ENCODE measurements at places on chromosomes 3 and 15.

GRCh38 chr15:59176653-59177316 is 29.9 kb upstream of the LDHAL6B start:
- no peak for DNase-seq

- DNase-seq = peak; percentile 27
Measured at GRCh38 chr3:101377796-101378195, 57.4 kb upstream of the IMPG2 start.

DNA sequence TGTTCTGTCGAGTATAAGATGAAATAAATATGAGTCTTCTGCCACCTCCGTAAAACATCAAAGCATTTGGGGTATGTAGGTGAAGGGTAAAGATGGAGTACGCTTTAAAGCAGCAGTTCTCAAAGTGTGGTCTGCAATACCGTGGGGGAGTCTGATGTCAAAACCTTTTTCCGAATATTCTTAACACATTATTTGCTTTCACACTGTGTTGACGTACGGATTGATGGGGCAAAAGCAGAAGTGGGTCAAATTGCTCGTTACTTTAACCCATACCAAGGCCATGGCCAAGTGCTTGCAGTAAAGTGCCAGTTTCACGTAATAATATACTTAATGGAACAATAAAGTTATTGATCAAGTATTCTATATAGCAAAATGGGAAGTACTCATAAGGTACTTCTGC is 36.3 kb downstream of the PAK2 start:
- DNase-seq = no peak

DNA sequence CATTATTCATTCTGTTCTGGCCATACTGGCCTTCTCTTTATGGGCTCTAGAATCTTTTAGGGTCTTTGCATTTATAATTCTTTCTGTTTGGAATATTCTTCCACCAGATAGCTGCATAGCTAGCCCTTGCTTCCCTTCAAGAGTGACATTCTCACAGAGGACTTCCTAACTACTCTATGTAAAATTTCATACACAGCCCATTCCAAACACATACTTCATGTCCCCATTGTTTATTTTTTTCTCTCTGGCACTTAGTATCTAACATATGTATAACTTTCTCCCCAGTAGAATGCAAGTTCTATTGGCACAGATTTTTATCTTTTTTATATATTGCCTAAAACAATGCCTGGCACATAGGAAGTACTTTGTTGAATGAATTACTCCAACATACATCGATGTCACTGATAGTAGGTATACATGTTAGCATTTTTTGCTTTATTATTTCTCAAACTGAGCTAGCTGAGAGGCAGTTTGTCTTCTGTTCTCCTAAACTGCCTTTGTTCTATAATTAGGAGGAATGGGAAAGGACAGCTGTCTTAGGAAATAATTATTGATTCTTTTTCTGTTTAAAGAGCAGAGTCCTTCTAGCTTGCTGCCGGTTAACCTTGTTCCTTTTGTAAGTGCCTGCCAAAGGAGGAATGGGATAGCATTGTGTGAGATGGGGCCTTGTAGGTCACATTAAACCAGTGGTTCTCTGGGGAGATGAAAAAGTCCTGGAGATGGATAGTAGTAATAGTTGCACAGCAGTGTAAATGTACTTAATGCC is 7.9 kb downstream of the FAM162A start:
- DNase-seq = no peak

GRCh38 chr3:114350271-114350670 is 56.4 kb downstream of the TIGIT start:
- no peak for DNase-seq

- no peak for DNase-seq
Measured at GRCh38 chr3:172553526-172554252, 30.5 kb upstream of the TNFSF10 start.

DNA sequence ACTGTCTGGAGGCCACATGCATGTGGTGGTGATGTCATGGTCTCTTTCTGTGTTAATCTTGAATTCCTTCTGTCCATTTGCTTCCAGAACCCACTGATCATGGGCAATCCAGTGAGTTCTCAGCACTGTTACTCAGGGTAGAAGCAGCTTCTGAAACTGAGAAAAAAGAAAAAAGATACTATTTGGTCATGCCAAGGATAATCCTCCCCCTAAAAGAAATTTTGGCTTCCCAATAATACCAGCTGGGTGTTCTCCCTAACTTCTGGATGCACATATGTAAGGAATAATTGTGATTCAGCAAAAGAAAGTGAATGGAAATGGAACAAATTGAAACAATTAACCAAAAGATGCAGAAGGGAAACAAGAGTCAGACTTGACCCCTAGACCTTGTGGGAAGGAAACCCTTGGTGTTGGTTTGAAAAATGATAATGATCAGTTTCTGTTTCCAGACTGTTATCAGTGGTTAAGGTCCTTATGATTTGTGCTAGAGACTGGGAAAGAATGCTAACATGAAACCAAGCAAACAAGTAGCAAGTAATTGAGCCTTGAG is 92.3 kb downstream of the RBMS3 start:
- no peak for DNase-seq

DNA sequence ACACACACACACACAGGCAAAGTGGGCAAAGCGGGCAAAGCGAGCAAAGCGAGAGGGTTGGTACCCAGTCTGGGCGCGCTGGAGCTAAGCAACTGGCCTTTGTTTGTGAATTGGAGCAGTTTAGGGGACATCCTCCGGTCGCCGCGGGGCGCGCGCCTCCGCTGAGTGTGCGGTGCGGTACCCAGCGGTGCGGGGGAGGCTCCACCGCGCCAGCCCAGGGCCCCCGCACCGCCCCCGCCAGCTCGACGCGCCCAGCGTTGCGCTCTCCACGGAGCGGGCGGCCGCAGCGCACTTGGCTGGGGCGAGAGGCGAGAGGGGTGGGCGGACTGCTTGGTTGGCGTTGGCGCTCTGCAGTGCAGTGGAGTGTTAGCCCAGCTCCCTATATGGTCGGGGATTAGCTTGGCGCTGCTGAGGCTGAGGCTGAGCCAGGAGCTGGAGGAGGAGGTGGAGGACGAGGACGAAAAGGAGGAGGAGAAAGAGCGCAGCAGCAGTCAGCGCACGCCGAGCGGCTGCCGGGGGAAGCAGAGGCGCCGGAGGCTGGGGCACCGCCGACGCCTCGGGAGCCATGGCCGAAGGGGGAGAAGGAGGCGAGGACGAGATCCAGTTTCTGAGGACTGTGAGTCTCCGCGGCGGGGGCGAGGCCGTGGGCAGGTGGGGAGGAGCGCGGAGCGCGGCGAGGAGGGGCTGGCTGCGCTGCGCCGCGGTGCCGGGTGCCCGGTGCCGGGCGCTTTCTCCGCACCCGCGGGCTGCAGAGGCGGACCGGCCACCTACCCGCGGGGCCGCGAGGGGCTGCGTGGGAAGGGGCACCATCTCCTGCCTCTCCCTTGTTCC is at the start of gene RYR3:
Gene RYR3 (plus strand): TSS at position 487 of the 831 bp plus-strand sequence. CDS start 79 bp downstream, at position 566.
- peak; percentile 31 for DNase-seq

- DNase-seq = peak; percentile 85
Measured at GRCh38 chr15:78072080-78072892, 5.2 kb downstream of the TBC1D2B start.

GRCh38 chr15:89809093-89809786 is 5.4 kb downstream of the ANPEP start:
- no peak for DNase-seq

GRCh38 chr3:112900113-112900512 is 53.4 kb upstream of the CD200R1L start:
- no peak for DNase-seq

- DNase-seq = no peak
Measured at GRCh38 chr15:35394416-35394815, 151.5 kb downstream of the DPH6 start.

DNA sequence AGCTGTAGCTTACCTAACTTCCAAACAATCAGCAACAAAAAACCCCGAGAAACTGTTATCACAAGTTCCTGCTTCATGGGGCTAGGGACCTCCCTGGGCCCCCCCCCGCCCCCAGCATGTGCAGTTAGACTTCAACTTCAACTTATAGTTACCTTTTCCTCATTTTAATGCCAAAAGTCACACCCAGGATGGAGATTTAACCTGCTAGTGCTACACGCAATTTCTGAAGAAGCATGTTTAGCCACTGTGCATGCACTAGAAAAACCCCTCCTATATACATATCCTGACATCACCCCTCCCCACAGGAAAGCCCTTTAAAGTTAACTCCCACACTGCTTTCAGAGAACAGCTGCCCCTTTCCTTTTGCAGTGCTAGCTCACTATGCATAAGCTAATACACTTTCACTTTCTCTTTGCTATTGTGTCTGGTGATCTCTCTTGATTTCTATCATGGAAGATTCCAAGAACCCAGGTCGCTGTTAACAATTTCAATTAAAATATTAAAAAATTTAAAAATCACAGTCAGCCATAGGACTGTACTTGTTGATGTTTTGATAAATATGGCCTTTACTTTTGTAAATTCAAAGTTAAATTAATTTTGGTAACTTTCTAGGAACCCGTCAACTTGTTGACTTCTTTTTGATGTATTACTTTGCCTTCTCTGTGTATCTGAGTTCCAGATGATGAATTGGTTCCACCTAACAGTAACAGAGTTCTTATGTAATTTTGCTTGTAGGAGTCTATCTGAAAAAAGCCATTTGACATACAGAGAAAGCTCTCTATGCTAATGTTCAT is 75.2 kb upstream of the ACAD9 start:
- DNase-seq = peak; percentile 58

DNA sequence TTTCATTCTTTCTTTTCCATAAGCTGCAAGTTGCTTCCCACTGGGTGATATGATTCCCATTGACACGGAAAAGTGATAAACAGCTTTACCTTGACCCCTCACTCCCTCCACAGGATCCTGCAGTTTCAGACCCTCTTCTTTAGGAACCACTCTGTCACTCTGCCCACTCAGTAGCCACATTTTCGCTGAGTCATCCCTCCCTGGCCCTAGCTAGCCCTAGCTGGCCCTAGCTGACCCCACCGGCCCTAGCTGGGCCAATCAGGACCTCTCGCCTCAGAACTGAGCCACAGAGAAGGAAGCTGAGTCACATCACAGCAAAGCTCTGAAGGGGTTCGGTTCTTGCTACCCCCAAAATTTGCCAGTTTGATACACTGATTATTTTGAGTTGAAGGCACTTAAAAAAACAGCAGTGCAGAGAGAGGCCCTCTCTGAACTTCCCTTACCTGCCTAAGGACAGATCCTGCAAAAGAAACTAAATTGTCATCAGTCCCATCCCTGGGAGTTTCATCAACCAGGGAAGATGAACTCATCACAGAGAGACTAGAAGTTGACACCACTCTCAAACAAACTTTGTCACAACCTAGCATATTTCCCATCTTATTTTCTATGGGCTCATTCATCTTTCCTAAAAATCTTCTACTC is 233.5 kb upstream of the PROK2 start:
- no peak for DNase-seq

DNA sequence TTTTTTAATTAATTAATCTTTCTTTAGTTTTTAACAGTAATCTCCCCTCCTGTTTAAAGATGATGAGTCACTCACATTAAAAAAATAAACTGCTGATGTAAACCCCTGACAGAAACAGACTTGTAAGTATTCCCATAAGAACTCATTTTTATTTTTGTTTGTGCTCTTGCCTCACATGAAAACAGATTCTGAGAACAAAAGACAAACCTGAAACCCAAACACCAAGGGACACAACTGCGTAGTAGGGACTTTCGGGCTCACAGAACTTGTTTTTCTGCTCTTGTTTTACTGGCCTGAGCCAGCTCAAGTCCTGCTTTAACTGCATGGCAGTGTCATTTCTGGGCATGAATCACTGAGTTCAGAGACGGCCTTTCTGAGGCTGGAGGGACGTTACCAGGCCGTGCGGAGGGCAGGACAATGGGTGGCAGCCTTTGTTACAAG is 600.8 kb downstream of the FOXP1 start:
- DNase-seq = peak; percentile 97

- DNase-seq = peak; percentile 32
Measured at GRCh38 chr3:194046995-194047645, 88.8 kb upstream of the HES1 start.

GRCh38 chr3:195207731-195208130 is 63.2 kb downstream of the XXYLT1 start:
- no peak for DNase-seq
